HFFc6 (cell line): ENCODE measurements at places on chromosomes 12 and 14. TPM values are rescaled to one million over a fixed set of nuclear protein-coding genes. Genes with fewer than 3 reads are reported as not detected.

- peaks cover 30% of the 10 kb centered on the region for H3K4me1 ChIP-seq
- no peaks in the 10 kb centered on the region for H3K36me3 ChIP-seq
- no peak overlapping the region for H3K27ac ChIP-seq
- H3K27me3 ChIP-seq, result no peaks in the 10 kb centered on the region; the same call in 1 of the 2 replicates
Observed at GRCh38 chr12:104669089-104669721, 212.5 kb downstream of the CHST11 start.

DNA sequence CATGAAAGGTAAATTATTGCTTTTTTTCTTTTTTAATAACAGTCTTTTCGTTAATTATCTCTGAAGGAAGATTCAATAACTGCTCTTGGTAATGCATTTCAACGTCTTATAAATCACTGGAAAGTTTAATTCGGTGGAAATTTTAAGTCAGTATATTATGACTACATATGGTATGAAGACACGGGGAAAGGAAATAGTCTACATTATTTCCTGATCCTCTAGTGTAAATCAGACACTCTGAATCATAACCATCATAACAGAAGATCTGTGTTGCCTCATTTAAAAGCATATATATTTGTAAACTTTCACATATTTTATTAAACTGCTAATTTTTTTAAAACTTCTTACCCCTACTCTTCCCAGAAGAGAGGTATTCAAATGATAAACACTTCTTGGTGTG is 53.7 kb downstream of the EFCAB11 start:
- H3K27ac ChIP-seq, result no peak overlapping the region; the same call in 1 of the 2 replicates
- no peaks in the 10 kb centered on the region; the same call in 1 of the 2 replicates for H3K36me3 ChIP-seq
- peaks cover 30% of the 10 kb centered on the region for H3K4me1 ChIP-seq
- no peak for DNase-seq
- H3K27me3 ChIP-seq, result peaks cover 2% of the 10 kb centered on the region; the same call in 1 of the 2 replicates
- no peak overlapping the region for H3K4me3 ChIP-seq

Gene KRT79
- not detected in 3 replicates for total RNA-seq

GRCh38 chr14:77046721-77047120 is 18.2 kb upstream of the IRF2BPL start:
- peak; percentile 40 for DNase-seq
- H3K27me3 ChIP-seq, result no peaks in the 10 kb centered on the region; the same call in 1 of the 2 replicates
- peaks cover 66% of the 10 kb centered on the region for H3K4me1 ChIP-seq
- no peaks in the 10 kb centered on the region for H3K36me3 ChIP-seq
- no peak overlapping the region for H3K4me3 ChIP-seq
- no peak overlapping the region for H3K27ac ChIP-seq

Gene TRPV4
- total RNA-seq, result 1.7 and 1.8 TPM in 2 replicates

- DNase-seq, result no peak
- H3K4me3 ChIP-seq, result peak overlapping the region; percentile 70
- H3K27me3 ChIP-seq, result no peaks in the 10 kb centered on the region; the same call in 1 of the 2 replicates
- peaks cover 7% of the 10 kb centered on the region; the same call in 1 of the 2 replicates for H3K36me3 ChIP-seq
- H3K27ac ChIP-seq, result peak overlapping the region; percentile 92
- H3K4me1 ChIP-seq, result peaks cover 34% of the 10 kb centered on the region
Observed at GRCh38 chr14:90281756-90282155, 25.4 kb downstream of the PSMC1 start.

- peaks cover 61% of the 10 kb centered on the region for H3K4me1 ChIP-seq
- no peak for DNase-seq
- peak overlapping the region; percentile 53; the same call in 1 of the 2 replicates for H3K4me3 ChIP-seq
- H3K27me3 ChIP-seq, result peaks cover 6% of the 10 kb centered on the region
- peaks cover 33% of the 10 kb centered on the region for H3K36me3 ChIP-seq
Observed at GRCh38 chr14:35400648-35401421, 3.7 kb downstream of the NFKBIA start.

- peaks cover 46% of the 10 kb centered on the region for H3K4me1 ChIP-seq
- H3K27ac ChIP-seq, result no peak overlapping the region
- H3K27me3 ChIP-seq, result no peaks in the 10 kb centered on the region
Observed at GRCh38 chr12:105428793-105429395, 98.4 kb downstream of the C12orf75 start.

GRCh38 chr12:24500831-24501230 is 448.1 kb downstream of the BCAT1 start:
- H3K27ac ChIP-seq, result no peak overlapping the region
- H3K27me3 ChIP-seq, result no peaks in the 10 kb centered on the region; the same call in 1 of the 2 replicates

GRCh38 chr14:99231850-99232713 is 39.9 kb downstream of the BCL11B start:
- peaks cover 5% of the 10 kb centered on the region for H3K27me3 ChIP-seq
- H3K4me1 ChIP-seq, result no peaks in the 10 kb centered on the region
- DNase-seq, result no peak
- H3K27ac ChIP-seq, result no peak overlapping the region
- H3K36me3 ChIP-seq, result peaks cover 13% of the 10 kb centered on the region; the same call in 1 of the 2 replicates

DNA sequence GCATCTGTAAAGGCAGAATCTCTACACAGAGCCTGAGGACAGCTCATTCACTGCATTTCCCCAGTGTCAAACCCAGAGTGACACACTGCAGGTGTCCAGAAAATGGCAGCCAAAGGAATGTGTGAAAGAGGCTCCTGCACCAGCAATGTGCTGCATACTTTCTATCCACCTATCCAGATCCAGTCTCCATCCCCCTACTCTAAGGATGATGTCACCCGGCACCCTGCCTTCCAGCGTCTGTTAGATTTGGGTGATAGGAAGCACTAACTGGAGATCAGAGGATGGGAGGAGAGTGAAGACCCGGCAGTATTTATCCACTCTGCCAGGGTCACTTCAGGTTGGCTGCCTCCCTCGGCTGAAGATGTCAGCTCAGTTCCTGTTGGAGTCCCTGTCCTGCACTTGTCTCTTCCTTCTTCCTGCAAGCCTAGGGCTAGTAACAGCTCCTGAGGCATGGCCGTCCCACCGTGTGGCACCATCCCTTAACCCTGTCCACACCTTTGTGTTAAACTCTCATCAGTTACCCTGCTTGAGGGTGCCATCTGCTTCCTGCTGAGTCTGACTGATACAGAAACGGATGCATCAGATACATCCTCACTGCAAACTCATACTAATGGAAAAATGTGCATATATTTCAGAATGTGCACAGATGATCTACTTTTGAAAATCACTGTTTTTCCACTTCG is 13.0 kb upstream of the GPR68 start:
- H3K36me3 ChIP-seq, result no peaks in the 10 kb centered on the region
- no peak for DNase-seq
- H3K27ac ChIP-seq, result no peak overlapping the region
- H3K27me3 ChIP-seq, result no peaks in the 10 kb centered on the region; the same call in none of the 2 replicates
